ENCODE measurements at places on chromosomes 5 and 9.

DNA sequence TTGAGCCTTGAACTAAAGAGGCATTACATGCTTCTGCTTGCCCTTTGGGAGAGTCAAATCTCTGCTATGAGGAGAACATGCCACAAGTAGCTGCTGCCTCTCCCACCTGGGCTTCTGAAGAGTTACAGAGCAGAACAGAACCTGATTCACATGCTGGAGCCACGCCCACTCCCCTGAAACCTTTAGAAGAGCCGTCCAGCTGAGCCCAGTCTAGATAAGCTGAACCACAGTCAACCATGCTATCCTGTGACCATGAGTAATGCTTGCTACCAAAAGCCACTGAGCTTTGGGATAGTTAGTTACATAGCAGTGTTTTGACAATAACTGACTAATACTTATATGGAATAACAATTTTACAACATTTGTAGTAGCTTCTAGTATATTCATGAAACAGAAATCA, 111.0 kb upstream of the VCAN start:
- no peak for DNase-seq

DNA sequence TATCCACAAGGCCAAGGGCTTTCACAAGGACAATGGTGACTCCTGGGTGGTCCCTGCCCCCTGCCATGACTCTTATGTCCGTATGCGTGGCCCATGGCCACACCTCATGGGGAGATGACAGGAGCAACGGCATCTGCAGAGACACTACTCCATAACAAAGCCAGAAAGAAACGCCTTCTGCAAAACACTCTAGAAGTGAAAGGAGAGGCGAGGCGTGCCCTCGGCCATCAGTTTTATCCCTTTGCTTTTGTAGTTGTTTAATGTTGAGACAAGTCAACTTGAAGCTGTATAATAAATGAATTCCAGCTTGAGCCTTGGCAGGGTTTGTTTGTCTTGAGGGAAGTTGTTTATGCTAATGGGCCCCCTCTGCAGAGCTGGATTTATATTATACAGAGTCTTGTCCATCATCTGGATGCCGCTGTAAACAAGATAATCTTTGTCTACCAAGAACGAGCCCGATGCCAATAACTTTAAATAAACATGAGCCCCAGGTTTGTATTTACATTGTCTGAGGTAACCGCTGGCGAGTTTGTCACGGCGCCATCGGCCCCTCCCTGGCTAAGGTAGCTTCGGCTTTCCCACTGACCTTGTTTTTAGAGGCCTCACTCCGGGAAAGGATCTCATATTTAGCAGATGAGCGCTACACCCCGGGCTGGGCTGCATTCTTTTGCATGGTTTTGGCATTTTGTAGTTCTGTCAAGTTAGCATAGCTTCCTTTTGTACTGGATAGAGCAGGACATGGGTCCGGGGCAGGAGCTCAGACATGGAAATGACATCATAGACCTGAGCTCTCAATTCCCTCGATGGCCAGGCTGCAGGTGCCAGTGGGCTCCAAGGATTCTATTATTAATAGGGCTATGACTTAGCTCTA, 165.3 kb downstream of the ERCC6L2 start:
- no peak for DNase-seq

DNA sequence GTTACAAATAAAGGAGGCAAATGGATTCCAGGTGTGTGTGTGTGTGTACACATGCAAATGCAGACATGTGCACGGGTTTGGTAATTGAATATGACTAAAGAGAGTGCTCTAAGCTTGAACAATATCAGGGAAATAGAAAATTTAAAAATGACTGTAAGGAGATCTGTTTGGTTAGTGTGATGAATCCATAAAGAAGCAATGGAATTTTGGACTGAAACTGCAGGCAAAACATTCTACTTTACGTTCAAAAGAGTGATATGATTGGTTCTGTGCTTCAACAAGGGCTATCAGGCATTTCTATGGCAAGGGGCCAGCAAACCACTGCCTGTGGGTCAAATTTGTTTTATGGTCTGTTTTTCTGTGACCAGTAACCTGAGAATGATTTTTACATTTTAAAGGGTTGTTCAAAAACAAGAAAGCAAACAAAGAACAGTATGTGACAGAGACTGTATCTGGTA, 332.8 kb upstream of the KLF9 start:
- DNase-seq, result no peak

- no peak for DNase-seq
These were observed 401.9 kb downstream of the TLE4 start for GRCh38 chr9:79973627-79974026.

GRCh38 chr5:137096149-137097103, 402.7 kb downstream of the SPOCK1 start:
- DNase-seq, result no peak

DNA sequence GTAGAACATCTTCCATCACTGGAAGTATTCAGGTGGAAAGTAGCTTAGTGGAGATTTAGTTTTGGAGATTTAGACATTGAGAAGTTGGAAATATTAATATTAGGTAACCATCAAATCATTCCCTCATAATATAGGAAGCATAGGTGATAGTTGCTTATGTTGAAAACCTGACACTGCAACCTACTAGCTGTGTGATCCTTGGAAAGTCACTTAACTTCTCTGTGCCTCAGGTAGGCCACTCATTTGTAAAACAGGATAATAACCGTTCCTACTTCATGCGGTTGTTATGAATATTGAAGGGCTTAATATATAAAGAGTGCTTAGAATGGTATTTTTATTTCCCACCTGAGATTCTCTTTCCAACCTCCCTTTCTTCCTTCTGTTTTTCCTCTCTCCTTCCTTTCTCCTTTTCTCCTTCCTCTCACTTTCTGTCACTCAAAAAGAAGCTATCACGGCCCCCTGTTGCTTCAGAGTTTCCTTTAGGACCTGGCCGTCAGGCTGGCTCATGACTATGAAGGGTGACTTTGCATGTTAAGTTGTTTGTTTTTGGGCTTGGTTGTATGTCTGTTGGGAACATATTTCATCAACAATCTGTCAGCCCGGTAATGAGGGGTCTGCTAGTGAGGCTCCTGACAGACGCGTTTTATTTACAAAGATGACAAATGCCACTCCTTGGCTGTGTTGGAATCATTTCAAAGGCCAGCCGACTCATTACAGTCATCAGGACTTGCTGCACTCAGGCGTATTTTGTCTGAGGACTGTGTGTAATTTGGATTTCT, 31.0 kb downstream of the DOCK2 start:
- no peak for DNase-seq

GRCh38 chr5:173328844-173329490, 753 bp upstream of the STC2 start:
- DNase-seq, result no peak

DNA sequence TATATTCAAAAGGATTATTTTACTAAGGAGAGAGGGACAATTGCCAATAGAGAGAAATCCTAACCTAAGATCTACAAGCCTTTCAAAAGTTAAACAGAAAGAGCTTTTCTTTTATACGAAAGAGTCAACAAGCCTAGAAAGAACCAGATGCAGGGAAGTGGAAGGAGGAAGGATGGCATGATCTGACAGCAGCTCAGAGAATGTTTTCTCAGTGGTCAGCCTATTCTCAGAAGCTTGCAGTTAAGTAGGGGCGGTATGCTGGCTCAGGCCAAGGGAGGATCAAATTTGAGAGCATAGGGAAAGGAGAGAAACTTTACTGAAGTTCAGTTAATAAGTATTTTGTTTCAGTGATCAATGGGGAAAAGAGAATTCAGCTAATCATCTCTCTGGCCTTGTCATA, 88.0 kb upstream of the FTMT start:
- DNase-seq, result no peak

- no peak for DNase-seq
These were observed 363.3 kb upstream of the MEF2C start for GRCh38 chr5:89246252-89246651.

GRCh38 chr9:33249087-33249658, 9.2 kb downstream of the SPINK4 start:
- no peak for DNase-seq

- DNase-seq, result no peak
These were observed 149.9 kb upstream of the SMIM23 start for GRCh38 chr5:171635561-171636245.

DNA sequence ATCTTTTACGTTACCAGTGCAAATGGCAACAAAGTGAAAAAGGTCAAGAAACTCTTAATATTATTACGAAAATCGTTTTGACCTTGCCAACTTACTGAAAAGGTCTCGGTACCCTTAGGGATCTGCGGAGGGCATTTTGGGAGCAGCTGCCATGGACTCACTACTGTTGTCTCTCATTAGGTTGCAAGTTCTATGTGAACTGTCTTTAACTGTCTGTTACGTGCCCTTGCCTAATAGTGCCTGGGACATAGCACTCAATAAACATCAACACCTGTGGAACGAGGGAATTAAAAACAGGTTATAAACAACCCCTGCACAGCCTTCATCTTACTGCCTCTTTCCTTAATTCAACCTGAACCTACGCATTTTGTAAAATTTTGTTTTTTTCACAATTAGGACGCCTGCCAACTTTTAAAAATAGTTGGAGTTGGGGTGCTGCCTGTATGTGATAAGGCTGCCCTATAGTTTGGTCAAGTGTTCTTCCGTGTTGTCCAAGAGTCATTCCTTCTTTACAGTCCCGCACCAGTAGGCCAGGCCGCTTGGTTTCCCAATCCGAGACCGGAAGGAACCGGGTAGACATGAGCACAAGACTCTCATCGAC, 527 bp upstream of the SREK1 start:
- no peak for DNase-seq

DNA sequence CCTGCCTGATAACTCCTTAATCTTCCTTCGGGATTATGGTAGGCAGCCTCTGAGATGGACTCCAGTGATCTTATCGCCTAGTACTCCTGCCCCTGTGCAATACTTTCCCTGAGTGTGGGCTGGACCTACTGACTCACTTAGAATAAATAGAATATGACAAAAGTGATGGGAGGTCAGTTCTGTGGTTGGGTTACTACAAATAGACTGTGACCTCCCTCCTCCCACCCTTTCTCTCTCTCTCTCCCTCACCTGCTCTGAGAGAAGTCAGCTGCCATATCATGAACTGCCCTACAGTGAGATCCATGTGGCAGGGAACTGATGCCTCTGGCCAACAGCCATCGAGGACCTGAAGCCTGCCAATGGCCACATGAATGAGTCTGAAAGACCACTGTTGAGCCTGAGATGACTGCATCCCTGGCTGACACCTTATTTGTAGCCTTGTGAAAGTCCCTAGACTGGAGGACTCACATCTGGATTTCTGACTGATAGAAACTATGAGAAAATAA, 31.7 kb downstream of the NRG2 start:
- DNase-seq, result no peak

DNA sequence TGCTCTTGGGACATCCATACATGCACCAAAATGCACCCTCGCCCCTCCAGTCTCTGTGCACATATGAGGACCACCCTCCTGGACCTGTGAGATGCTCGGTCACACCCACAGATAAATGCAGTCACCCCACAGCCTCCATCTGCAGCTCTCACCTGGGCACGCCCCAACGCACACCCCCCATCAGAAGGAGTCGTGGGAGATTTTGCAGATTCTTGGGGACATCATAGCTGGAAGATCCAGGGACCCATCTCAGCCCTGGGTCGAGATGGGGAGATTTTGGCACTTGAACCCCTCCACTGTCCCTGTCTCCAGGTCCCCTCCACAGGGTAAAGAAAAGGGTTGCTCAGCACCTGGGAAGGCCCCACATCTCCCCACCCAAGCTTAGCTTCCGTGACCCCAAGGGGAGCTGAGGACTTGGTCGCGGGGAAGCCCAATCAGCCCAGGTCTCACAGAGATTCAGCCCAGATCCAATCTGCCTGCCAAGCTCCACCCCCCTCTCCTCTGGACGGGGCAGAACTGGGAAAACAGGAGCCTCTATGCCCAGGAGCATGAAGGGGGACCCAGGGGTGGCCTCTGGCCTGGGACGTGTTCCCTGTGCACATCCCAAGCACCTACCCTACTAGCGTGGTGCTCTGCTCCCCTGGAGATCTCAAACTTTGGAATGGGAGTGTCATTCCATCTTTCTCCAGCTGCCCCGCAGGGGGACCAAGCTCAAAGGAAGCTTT, 89.2 kb upstream of the LMX1B start:
- DNase-seq, result no peak

DNA sequence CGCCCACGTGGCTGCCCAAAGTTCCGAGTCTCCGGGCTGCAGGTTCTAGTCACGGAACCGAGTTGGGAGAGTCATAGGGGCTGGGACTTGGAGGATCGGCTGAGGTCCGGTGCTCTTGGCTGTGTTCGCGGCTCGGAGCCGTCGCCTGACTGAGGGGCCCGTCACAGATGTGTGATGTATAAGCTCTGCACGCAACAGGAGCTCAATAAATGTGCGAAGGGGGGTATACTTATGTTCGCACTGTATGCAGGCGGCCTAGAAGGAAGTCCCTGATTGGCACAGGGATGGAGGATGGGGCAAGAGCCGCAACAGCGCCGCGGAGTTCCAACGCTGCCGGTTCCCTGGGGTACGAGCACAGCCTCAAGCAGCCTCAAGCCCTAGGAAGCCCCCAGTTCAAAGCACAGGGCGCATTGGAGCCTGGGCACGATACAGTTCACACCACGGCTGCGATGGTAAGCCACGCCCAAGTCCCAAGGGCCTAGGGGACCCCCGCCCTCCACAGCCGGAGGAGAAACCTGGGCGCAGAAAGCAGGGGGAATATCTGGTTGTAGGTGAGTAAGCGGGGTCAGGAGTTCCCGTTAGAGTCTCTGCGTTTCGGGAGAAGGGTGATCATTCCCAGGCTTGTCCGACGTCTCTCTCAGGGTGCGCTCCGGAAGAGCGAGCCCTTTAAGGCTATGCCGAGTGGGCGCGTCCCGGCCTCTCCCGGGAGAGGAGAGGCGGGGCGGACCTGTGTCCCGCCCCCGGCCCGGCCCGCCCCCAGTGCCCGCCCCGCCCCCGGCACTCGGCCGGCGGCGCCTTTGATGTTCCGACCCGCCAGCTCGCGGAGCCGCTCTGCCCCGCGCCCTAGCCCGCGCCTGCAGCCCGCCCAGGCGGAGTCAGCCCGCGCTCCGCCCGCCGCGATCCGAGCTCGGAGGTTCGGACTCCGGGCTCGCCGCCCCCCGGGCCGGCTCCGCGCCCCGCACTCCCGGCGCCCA, at the start of gene TCF7:
TCF7 (plus strand) TSS at position 780 of the 974 bp plus-strand sequence. CDS start 226 bp downstream, outside the sequence.
- peak; percentile 57 for DNase-seq

GRCh38 chr5:97919719-97920118, 736.7 kb upstream of the RIOK2 start:
- DNase-seq, result no peak
